ENCODE measurements at places on chromosomes 4 and X.

GRCh38 chr4:142419712-142420111, 426.4 kb downstream of the INPP4B start:
- no peak for DNase-seq

GRCh38 chr4:90122355-90122748, 4.8 kb upstream of the CCSER1 start:
- DNase-seq = no peak

DNA sequence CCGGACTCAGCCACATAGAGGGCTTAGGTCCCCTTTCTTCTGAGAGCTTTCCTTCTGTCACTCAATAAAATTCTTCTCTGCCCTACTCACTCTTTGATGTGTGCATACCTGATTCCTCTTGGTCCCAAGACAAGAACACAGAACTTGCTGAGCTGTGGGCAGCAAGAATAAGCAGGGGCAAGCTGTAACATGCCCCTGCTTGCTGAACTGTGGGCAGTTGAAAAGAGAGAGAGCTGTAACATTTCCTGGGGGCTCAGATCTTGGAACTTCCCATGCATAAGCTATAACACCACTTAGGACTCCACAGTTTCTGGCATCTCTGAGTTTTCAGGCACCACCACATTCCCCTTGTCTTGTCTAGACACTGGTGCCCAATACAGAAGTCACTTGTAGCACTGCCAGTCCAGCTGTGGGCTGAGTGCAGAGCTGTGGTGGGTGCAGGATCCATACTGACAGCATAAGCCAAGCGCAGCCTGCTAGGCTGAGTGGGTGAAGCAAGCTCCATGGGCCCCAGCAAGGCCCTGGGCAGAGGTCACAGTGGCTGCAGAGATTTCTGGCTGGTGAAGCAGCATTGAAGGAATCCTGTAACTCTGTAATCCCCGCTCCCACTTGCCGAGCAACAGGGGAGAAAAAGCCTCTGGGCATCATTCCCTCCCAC, 241.2 kb downstream of the PCDH10 start:
- DNase-seq = no peak

- DNase-seq = no peak
Observed at GRCh38 chr4:6364146-6364545, 94.5 kb downstream of the WFS1 start.

- no peak for DNase-seq
Observed at GRCh38 chrX:4572691-4573090, 859.2 kb upstream of the PRKX start.

GRCh38 chr4:147891476-147892115, 159.7 kb downstream of the ARHGAP10 start:
- DNase-seq = no peak

- no peak for DNase-seq
Observed at GRCh38 chr4:173231916-173232315, 63.3 kb downstream of the GALNT7 start.

DNA sequence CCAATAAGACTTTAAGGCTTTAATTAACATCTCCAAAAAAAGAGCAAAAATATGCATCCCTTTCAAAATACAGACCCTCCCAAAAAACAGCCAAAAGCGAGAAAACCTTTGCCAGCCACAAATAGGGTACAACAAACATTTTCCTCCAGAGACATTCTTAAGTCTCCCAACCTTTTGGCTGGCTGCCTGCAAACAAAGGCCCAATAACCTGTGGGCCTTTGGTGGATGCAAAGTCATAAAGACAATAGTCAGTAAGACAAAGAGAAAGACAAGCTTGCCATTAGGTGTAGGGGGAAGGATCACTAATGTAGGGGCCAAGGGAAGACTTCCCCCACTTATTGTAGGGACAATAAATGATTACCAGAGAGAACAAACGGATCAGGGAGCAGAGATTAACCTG, 215.5 kb upstream of the ZFP42 start:
- DNase-seq = no peak

DNA sequence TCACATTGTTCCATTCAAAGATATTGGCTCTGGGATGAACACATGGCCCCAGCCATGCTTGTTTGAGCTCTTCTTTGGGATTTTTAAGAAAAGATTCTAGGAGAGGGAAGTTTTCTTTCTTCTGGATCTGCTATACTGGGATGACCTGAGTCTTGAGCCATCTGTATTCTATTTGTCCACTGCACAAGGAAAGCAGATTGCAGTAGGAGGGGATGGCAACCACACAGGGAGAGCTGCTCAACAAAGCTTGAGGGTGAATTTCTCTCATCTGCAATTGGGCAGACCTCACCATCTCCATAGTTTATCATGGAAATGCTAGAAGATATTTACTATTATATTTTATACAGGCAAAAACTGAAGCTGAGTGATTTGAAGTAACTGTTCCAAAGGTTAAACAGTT, 34.3 kb downstream of the ADH7 start:
- no peak for DNase-seq

Data from stimulated activated CD4-positive, alpha-beta T cell treated with anti-CD3 and anti-CD28 coated beads, Interleukin-12 subunit alpha, Interleukin-12 subunit beta, amount 100 ng/mL, for 48 hours (primary cell).